Fibroblast of pulmonary artery (primary cell): ENCODE measurements at places on chromosomes 1 and 21.
A peak's percentile ranks its signal among the peaks of the same experiment; 100 is the strongest.

- DNase-seq, result peak; percentile 78
Observed at GRCh38 chr1:203408486-203409481, 57.9 kb upstream of the FMOD start.

DNA sequence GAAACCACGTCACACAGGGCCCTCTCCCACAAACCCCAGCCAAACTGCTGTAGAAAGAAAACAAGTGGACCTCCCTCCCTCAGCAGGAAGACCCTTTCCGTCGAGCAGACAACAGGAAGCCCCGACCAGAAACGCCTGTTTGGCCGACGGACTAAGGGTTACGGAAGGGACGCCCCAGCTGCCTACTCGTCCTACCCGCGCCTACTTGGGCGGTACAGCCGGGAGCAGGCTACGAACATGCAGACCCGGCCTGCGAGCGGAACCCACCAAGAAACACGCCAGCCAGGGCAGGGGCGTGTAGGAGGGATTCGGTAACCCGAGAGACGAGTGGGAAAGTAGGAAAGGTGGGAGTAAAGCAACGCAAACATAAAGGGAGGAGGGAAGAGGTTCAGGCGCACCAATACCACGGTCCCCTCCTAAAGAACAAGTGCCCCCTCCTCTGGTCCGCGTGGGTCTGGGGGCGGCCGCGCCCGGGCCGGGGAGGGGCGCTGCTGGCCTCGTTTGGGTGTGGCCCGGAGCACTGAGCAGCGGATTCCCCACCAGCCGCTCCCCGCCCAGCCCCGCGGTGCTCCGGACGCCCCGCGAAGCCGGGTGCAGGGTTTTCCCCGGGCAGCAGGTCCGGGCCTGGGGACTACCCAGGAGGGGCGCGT is 450 bp downstream of the S100A10 start:
- no peak for DNase-seq

DNA sequence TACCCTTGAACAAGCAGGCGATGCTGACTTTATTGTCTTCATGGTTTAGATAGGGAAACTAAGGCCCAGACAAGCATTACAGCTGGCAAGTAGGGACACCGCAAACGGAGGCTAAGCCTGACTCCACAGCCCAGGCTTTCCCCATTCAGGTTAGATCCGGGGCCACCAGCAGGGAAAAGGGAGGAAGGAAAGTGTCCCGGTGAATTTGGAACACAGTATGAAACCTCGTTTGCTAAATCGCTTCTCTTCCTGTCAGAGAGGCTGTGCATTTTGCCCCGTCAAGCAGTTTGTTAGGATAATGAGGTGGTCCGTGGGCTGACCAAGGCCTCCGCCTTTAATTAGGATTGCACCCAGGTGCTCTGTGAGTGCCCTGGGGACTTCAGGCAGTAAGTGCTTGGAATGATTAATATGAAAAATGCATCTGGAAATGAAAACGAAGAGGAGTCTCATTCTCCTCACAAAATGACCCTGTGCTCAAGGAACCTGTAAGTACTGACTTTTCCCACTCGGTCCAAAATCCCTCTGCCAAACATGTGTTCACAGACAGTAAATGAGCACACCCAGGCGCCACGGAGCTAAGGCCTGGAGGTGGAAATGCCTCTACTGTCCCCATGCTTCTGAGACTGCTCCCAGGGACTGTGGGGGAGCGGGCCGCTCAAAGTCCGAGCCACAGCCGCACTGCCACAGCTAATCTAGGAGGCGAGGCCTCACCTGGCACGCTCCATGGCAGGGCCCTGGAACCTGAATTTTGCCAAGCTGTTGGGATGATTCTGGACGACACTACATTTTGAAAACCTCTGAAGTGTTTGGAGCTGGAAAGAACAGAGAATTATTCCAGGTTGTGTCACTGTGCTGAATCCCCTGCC is 234.1 kb downstream of the SDCCAG8 start:
- no peak for DNase-seq

DNA sequence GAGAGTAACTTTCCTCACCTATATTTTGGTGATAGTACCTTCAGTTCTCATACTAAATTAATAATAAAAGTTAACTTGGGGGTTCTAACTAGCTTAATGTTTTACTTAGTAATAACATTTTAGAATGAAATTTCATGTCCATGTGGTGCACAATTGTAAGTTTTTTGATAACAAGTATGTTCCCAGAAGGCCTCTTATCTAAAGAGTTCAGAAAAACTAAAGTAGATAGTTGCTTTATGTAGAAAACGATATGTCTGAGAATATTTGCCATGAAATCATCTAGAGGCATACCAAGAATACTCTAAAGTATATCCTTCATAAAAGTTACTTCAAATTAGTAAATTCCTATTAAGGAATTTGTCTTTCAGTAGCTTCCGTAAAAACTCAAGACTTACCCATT is 10.2 kb upstream of the ADCY10 start:
- no peak for DNase-seq

DNA sequence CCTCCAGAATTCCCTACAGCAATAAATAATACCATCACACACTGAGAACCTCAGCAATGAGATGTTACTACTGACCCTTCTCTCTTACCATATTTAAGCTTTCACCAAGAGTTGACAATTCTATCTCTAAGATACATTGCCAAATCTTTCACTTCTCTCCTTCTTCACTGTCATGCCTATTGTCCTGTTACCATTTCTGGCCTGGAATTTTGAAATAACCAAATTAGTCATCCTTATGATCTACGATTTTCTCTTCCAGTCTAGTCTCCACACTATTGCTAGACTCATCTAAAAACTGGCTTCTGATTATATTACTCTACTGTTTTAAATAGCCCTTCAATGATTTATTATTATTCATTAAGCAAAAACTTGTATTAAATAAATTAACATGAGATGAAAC is 656.1 kb upstream of the ADGRL4 start:
- DNase-seq, result peak; percentile 61

GRCh38 chr1:155082301-155083051 is 3.8 kb downstream of the EFNA3 start:
- no peak for DNase-seq

DNA sequence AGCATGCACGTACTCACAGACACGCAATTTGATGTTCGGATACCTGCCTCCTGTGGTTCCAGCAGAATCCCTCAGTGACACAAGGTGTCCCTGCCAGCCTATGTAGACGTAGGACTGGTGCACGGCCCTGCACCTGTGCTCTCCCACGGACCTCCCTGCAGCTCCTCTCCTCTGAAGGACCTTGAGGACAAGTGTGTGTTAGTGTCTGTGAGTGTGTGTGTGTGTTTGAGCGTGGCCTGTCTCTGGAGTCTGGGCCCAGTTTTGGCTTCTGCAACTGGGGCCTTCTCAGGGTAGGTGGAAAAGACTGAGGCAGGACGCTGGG is 22.5 kb upstream of the DMBX1 start:
- DNase-seq, result no peak

DNA sequence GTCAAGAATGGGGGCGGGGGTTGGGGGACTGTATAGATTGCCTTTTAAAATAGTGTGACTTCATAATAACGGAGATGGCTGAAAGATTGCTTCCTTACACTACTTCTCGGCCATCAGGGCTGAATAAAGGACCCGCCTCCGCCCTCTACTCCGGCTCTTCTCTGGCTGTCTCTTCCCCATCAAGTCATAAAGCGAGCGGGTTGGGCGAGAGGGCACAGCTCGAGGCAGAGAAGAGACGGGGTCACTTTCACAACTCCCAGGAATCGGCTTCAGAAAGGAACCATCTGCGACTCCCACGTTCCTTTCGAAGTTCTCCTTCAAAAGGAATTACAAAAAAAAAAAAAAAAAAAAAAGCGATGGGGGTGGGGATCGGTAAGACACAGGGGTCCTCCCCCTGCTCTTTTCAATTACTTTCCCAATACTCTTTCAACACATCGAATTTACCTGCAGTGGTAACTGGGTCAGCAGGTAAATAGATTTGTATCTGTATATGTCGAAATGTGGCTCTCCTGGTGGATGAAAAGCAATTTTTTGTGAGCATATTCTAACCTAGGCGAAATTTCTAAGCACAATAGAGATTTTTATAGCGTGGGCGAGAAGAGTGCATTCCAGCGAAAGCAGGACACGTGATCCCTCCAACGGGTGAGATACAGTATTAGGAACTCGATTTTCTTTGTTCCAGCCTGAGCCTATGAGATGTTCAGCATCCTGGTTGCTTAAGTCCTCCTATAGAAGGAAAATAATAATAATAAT is 2.0 kb downstream of the LRRC7 start:
- DNase-seq, result peak; percentile 29

- peak; percentile 78 for DNase-seq
Observed at GRCh38 chr1:155466996-155467395, 95.6 kb downstream of the ASH1L start.

DNA sequence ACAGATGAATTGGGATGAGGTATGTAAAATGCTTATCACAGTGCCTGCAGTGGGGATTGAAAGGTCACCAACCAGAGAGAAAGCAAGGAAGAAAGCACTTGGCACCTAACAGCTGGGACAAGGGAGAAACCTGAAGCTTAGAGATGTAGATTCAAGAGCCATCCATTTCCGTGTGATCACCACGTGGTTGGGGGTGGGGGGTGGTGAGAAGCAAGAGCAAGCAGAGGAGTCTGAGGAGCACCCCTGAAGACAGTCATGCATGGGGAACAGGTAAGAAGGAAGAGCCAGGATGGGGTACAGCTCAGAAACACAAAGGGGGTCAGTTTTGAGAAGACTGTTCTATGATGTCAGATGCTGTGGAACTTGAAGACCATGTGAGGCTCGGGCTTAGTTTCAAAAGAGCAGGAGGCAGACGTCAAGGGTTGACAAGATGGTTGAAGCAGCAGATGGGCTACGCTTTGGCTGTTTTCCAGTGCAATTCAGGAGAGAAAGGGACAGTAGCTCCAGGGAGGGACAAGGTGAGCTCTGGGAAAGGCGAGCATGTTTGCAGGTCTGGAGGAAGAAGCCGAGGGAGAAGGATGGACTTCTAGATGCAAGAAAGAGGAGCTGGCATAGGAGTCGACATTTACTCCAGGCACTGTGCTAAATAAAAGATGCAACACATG is 17.4 kb downstream of the KANK4 start:
- DNase-seq, result no peak

- DNase-seq, result peak; percentile 58
Observed at GRCh38 chr1:111515291-111516004, 12.0 kb upstream of the ADORA3 start.

DNA sequence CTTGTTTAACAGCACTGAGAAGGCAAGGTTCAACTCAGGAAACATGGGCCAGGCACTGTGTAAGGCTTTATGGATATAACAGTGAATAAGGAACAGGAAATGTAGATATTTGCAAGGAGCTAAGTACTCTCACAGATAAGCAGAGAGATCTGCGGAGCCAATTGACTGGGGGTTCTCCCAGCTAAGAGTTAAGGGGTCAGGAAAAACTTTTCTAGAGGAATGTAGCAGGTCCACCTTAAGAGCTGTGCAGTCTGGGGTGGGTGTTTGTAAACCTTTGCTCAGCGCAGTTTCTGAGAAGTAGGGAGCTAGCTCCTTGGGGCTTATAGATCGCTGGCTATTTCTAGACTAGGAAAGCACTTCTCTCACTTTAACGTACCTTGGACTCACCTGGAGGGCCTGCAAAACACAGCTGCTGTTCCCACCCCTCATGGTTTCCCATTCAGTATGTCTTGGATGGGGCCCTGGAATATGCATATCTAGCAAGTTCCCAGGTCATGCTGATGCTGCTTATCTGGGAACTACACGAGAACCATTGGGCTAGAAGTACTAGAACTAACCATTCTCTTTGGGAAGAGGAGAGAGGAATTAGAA is 51.7 kb downstream of the TLCD4 start:
- no peak for DNase-seq

- DNase-seq, result no peak
Observed at GRCh38 chr21:36015045-36015444, 45.3 kb downstream of the SETD4 start.

DNA sequence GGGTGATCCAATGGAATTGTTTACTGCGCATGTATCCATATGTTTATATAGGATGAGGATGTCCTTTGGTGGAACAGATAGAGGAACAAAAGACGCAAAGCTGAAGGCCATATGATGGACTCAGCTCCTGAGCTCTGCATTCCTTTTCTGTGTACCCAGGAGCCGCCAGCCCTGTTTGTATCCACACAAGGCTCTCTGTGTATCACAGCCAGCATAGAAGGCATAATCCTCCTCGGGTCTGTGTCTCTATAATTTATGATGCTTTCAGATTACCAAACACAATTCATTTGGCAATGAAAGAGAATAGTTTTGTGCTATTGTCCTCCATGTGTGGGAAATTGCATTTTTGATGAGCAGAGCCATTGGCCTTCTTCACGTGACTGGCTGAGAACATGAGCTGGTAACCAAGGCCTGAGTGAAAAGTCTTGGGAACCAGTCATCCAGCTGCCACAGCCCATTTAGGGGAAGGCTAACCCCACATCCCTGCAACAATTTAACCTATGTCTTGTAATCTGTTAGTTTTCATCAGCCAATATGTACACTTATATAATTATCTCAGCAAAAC is 119.2 kb downstream of the PBX1 start:
- no peak for DNase-seq

GRCh38 chr21:42530167-42530518 is 16.5 kb downstream of the SLC37A1 start:
- DNase-seq, result no peak

GRCh38 chr1:37574834-37575480 is 18.2 kb downstream of the DNALI1 start:
- peak; percentile 54 for DNase-seq

DNA sequence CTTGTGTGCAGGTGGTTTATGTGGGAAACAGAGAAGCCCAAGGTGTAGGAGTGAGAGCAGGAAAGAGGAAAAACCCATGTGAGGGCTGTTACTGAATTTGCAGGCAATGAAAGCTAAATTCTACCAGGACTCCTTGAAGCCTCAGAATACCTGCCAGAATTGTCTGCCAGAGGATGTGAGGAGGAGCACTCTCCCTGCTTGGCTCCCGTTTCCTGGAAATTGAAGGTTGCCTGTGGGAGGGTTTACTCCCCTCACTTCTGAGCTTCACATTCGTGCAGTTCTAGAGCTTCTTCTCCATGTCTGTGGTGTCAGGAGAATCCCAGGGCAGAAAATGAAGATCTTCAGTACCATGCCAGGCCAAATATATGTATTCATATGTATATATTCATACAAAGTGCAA is 220.8 kb upstream of the ZP4 start:
- no peak for DNase-seq

- peak; percentile 58 for DNase-seq
Observed at GRCh38 chr1:88741413-88741812, 57.3 kb downstream of the PKN2 start.

DNA sequence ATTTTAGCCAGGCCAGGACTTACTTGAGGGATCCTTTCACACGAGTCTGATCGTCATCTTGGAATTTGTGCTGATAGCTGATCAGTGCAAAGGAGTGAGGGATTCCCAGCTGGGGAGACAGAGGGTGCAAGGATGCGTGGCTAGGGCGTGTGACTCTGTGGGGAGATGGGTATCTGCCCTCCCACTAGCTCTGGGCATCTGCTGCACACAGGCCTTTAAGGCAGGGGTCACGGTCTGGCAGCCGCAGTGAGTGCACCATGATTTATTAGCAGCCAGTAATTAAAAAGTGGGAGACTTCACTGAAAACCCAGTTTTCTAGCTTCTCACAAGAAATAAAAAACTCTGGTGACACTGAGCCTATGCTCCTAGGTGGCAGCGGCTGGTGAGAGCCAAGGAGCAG is 20.4 kb downstream of the THAP3 start:
- no peak for DNase-seq

GRCh38 chr1:188991221-188991930 is 1486.3 kb downstream of the BRINP3 start:
- DNase-seq, result no peak
